Mammary microvascular endothelial cell (primary cell): ENCODE measurements at places on chromosomes 2 and 18. TPM values are rescaled to one million over a fixed set of nuclear protein-coding genes. Genes with fewer than 3 reads are reported as not detected.

The TGFA gene
- 3.1 and 4.7 TPM in 2 replicates for total RNA-seq

The ASXL2 gene
- total RNA-seq: 10.0 and 12.8 TPM in 2 replicates

The COL5A2 gene
- 28.7 and 32.0 TPM in 2 replicates for total RNA-seq

The PRKAG3 gene
- not detected in 2 replicates for total RNA-seq

The AQP4 gene
- not detected in 2 replicates for total RNA-seq

The CCDC85A gene
- total RNA-seq: 10.7 and 12.7 TPM in 2 replicates

The HK2 gene
- 4.0 and 4.8 TPM in 2 replicates for total RNA-seq
